ENCODE measurements at places on chromosomes 12 and 14.
A peak's percentile ranks its signal among the peaks of the same experiment; 100 is the strongest.

GRCh38 chr12:68106160-68106559 lies 53.4 kb downstream of the IFNG start:
- DNase-seq: no peak

GRCh38 chr14:77324816-77325745 lies 4.2 kb downstream of the GSTZ1 start:
- no peak for DNase-seq

- no peak for DNase-seq
These were observed 523.5 kb downstream of the SLC16A7 start for GRCh38 chr12:60119327-60119726.

DNA sequence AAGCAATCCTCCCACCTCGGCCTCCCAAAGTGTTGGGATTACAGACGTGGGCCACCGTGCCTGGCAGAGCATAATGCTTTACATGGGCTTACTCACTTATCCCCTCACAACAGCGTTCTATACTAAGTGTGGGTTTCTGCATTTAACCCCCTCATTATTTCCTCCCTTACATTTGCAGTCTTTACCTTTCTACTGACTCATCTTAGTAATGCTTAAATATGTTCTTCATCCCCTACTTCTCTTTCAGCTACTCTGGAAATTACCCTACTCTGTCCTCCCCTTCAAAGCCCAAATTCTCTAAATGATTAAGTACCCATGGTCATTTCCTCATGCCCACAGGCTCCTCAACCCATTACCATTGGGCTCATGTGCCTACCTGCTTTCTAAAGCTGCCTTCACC lies 40.7 kb downstream of the NKX2-1 start:
- no peak for DNase-seq

DNA sequence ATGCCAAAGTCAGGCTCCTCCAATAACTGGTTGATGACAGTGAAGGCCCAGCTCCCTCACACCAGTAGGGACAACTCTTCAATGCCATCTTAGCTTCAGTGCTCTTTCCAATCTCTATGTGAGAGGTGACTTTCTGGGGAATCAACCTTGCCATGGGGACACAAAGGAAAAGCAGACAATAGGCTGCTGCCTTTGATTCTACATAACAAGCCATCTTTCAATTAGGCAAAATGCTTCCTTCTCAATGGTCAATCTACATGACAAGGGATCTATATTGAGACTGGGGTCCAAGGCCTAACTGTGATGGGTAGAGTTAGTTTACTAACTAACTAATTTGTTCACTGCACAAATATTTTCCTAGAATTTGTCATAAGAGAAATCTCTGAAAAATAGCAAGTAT lies 1417.5 kb upstream of the SEL1L start:
- no peak for DNase-seq

- no peak for DNase-seq
These were observed 6.6 kb downstream of the CAPRIN2 start for GRCh38 chr12:30748147-30748546.

DNA sequence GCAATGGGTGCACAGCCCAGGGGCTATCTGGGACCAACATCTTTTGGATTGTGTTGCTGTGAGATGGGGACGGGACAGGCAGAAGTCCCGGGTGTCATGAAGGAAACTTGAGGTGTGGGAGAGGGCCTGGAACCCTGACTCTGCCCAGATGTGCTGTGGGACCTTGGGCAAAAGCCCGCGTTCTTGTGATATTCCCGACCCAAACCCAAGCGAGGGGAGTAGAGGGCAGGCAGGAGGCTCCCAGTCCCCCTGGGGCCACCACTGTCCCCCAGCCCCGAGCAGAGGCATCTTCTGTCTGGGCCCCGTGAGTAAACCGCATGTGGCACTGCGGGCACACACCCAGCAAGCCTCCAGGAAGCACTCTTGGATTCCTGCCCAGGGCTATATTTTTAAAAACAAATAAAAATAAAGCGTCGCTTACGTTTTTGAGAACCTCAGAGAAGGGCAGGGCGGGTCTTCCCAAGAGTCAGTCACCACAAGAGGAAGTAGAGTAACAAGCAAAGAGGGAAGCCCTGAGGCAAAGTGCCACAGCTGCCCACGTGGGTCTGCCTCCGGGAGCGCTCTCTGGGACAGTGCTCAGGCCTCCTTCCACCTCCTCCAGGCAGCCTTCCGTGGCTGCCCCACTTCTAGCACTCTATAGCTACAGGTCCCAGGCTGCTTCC lies 39.5 kb downstream of the BEGAIN start:
- DNase-seq: peak; percentile 20

DNA sequence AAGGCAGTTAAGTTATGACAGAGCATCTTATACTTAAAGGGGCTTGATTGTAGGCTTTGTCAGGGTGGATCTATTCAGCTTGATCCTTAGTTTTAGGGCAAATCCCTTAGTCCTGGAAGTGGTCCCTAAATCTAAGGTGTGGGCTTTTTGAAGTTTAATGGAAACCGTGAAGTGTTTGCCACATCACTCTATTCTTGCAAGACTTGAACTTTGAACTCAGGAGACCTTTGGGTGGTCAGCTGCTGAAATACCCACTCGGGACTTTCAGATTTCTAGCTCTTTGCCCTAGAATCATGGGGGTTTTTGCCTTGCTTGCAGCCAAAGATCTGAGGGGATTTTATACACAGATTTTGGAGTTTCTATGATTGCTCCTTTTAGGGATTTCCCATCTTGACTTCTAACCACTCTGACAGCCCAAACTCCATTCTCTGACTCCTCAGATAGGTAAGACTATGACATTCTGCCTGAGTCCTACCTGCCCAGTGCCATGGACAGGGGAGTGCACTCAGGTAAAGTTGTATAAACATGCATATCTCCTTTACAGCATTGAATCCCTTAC lies 39.9 kb downstream of the SNAPC1 start:
- DNase-seq: no peak

DNA sequence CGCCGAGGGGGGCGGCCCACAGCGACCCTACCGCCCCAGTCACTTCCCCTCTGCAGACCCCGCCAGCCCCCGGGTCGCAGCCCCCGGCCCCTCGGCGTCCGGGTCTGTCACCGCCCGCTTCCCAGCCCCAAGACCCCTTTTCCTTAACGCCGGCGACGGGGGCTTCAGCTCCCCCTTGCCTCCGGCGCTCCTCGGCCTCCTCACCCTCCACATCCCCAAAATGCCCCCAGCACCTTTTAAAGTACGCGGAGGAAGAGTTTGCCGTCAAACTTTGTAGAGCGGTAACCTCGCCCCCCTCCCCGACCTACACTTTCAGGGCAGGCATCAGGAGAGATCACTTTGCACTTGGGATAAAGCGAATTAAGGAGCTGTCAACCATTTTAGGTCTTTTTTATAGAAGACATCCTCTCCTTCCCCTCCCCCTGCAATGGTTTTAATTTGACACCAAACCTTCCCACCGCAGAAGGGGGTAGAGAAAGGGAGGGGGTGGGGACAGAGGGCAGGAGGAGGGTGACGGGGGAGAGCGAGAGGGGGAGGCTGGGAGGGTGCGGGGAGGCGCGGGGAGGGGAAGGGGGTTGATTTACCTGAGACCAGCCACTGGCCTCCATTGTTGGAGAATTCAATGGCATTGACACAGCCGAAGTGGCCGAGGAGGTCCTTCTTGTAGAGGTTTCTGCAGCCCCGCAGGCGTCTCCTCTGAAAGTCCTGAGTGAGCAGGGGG lies 578 bp downstream of the DCAF5 start:
- DNase-seq: peak; percentile 50

DNA sequence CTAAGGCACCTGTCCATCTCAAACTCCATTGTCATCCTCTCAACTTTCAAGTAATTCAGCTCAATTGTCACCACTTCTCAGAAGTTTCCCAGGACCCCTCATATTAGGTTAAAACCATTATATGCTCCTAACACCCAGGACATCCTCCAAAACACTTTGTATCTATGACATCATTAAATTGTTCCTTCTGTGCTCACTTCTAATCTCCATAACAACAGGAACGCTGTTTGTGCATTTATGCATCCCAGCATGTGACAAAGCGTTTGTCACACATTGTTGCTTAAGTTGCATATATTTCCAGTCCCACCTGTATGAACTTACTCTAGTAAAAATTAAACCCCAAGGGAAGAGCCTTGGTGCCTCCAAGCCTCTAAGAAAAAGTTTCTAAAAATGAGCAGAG lies 133.9 kb downstream of the TBX5 start:
- DNase-seq: no peak

GRCh38 chr14:69008421-69008884 lies 29.4 kb upstream of the ACTN1 start:
- no peak for DNase-seq

DNA sequence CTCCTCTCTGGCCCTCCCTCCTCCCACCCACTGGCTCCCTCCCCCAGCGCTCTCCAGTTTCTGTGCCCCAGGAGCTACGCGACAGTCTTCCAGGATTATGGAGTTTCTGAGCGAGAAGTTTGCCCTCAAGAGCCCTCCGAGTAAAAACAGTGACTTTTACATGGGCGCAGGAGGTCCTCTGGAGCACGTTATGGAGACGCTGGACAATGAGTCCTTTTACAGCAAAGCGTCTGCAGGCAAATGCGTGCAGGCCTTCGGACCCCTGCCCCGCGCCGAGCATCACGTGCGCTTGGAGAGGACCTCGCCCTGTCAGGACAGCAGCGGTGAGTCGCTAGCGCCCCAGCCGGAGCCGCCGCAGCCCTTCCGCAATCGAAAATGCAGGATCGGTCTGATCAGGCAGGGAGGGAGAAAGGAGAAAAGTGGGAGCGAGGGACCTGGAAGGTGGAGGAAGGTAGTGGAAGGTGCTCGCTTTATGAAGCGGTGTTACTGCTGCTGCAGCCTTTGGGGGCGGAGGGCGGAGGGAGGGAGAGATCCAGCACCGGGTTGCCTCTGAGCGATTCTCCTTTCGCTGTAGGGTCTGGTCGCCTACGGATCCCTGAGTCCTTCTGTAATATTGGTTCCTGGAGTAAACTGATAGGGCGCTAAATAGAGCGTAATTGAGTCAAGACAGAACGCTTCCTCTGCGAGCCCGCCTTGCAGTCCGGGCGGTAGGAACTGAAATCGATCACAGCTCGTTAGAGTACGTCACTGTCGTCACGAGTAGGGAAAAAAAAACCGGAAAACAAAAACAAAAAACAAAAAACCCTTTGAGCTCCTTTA lies at the start of gene ALX1:
ALX1 (plus strand) TSS at position 56 of the 819 bp plus-strand sequence; CDS start at position 98, 42 bp downstream.
- no peak for DNase-seq

DNA sequence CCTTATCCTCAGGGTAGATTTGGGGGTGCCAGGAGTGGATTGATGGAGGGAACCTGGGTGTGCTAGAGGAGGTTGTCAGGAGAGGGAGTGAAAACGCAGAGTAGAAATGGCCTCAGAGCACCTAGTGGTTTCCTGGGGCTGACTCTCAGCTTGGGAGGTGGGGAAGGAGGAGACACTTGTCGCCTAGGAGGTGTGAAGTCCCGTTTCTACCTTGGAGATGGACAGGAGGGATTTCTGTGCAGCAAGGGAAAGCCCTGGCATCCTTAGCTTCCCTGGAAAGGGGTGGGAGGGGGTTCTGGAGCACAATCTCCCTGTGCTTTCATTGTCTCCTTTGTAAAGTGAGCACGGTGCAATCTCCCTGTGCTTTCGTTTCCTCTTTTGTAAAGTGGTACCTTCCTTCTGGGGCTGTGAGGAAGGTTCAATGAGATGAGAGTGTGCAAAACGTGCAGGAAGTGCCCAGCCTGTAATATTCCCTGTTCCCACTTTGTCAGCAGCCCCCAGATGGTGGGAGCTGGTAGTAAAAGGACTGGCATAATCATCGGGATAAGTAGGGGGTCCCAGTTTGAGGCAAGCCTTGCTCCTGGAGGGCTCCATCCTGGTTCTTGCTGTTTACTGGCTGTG lies 1.6 kb downstream of the OAS3 start:
- peak; percentile 11 for DNase-seq

DNA sequence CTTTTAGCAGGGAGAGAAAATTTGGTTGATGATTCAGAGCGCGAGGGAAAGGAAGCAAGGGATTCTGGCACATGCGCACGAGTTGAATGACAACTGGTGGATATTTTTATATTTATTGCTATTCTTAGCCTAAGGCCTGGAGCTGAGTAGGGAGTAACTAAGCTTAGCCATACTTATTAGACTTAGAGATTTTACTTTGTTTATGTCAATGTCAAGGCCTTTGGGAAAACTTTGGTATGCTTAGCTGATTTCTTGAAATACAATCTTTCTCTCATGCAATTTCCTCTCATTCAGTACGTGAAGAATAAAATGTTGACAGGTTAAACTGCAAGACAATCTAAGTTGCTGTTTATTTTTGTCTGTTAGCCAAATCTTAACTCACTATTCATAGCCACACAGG lies 101.1 kb downstream of the CRADD start:
- no peak for DNase-seq

GRCh38 chr14:37257501-37258070 lies 59.8 kb downstream of the MIPOL1 start:
- no peak for DNase-seq

DNA sequence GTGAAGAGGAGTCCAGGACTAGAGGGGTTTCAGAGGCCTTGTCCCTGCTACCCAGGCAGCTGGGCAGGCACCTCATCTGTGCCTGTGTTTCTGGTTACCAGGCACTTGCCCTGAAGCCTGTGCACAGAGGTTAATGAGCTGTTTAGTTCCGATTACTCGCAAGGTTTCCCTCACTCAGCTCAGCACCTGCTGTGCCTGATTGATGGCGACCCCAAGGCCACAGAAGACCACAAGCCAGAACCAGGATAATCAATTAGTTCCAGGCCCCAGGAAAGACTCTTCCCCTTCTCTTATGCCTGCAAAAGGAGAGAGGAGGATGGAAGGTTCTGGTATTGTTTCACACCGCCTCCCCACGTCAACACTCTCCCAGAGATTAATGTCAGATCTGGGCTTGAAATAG lies 88.8 kb upstream of the NOS1 start:
- no peak for DNase-seq

DNA sequence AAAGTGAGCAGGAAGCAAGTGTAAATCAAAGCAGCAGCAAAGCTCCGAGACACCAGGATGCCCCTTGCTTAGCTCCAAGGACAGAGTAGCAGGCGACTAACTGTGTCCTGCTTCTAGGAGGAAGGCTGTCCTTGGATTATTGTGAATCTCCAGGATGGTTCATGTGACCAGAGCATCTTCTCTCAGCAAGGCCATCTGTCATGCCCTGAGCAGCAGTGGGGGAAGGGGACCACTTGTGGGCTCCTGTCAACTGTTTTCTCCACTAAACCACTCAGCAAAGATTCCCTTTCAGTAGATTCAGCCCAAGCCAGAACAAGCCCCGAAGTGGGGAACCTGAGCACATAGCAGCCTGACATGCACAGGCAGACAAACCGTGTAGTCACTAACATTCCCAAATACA lies 19.4 kb downstream of the MAP3K9 start:
- DNase-seq: no peak

All from CD4-positive, alpha-beta T cell treated with Interleukin-2 at 100 ng/mL for 4 hours (primary cell).